NCI-H748 treated with DMSO at 0.1 percent for 48 hours (cell line): ENCODE measurements at places on chromosomes 7 and 10.

DNA sequence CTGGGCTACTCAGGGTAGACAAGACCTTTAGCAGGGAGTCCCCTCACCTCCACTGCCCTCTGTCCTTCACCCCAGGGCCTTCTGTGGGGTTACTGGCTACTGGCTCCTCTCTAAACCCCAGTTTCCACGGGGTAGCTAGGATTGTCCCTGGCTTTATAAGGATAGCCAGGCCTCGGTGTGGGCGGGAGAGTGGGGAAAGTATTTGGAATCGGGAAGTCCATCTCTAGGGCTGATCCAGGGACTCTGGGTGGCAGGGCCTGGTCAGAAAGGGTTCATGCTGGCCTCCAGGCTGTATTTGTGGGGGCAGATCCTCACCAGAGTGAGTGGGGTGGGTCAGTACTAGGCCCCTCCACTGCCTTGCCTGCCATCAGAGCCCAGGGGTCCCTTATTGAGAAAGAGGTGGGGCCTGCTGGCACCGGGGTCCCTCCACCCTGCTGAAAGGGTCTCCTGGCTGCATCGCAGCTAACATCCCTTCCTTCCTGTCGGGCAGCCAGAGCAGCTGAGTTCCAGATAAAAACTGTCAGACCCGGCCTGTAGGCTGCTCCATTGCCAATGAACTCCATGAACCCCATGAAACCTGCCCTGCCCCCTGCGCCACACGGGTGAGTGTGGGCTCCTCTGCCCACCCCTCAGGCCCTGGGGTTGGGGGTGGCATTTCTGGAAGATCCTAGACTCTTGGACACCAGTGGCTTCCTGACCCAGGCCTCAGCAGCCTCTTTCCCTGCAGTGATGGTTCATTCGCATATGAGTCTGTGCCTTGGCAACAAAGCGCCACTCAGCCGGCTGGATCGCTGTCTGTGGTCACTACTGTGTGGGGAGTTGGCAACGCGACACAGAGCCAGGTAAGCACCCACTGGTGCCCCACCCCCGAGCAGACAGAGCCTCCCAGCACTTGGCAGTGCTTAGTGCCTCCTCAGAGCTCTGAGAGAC lies 7.3 kb downstream of the ZMIZ2 start:
- no peak for DNase-seq

DNA sequence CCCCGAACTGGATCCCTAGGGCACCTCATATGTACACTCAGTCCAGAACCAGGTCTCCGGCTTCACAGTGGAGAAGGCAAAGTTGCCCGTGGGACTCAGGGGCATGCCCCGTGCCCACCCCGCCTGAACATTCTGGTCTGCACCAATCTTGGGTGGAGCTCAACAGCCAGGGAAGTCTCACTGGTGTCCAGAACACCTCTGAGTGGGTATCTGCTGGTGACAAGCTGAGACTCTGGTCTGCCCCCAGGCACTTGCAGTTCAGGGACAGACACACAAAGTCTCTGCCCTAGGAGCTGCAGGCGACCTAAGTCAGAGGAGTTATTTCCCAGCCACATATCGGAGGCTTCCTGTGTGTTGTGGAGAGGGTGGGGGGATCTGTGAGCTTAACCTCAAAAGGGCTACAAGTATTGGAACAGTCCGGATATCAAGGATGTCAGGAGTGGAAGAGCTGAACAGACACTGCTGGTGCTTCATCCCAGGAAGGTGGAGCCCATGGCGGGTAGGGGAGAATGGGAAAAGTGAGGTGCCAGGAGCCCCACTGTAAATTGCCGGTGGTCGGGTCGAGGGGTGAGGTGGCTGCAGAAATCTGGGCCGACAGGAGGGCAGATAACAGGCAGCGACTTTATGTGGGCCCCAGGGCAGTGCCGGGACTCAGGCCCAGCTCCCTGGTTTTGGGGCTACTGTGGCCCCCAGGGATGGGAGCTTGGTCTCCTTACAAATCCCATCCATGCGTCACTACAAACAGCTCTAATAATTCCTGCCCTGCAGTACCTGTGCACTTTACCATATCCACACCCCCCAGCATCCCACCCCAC lies 8.6 kb upstream of the TLX1 start:
- no peak for DNase-seq

GRCh38 chr10:102461187-102462054 lies 10.1 kb upstream of the C10orf95 start:
- peak; percentile 81 for DNase-seq

- no peak for DNase-seq
Measured at GRCh38 chr10:70540089-70540788, 61.7 kb downstream of the PALD1 start.

DNA sequence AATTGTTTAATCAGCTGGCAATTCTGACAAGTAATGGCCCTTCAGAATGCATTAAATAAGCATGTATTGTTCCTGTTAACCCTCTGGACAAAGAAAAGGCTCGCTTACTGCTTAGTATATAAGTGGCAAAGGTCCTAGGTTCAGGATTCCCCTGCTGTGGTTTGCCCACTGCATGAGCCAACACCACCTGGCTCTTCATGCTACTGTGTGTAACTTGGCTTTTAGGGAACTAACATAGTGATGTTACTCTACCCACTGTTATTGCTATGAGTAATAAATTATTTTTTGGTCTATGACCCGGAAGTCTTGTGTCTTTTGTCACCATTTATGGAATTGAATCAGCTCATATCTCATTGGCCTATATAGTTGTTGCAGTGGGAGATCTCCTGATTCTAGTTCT lies 791.7 kb upstream of the PHF14 start:
- DNase-seq, result peak; percentile 82

DNA sequence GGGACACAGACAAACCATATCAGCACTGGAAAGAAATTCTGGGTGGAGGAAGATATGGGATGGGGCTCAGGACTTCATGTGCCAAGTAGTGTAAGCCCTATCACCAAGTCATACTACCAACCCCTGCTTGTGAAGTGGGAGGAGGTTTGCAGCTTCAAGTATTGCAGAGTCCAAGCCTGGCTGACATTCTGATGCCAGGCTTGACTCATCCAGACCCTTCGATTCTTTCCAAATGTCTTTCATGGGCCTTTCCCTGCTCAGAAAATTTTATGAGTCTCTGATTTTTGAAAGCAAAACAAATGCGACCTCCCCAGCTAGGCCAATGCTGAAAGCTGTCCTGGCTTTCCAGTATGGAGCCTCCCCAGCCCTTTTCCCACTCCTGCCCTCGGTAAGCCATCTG lies 45.1 kb upstream of the SMNDC1 start:
- no peak for DNase-seq

DNA sequence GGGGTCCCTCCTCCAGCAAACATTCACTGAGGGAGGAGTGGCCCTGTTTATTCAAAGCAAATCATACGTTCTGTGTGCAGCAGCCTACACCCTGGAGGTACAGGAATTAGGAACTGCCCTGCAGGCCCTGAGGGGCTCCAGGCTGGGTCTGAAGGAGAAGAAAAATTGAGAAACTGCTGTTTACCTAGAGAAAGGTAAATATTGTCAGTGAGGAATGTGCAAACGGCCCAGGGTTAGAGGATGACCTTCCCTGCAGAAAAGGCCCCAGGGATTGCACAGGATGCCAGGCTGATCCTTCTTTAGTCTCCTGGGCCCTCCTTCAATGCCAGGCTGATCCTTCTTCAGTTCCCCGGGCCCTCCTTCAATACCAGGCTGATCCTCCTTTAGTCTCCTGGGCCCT lies 5.7 kb downstream of the CALML5 start:
- no peak for DNase-seq

DNA sequence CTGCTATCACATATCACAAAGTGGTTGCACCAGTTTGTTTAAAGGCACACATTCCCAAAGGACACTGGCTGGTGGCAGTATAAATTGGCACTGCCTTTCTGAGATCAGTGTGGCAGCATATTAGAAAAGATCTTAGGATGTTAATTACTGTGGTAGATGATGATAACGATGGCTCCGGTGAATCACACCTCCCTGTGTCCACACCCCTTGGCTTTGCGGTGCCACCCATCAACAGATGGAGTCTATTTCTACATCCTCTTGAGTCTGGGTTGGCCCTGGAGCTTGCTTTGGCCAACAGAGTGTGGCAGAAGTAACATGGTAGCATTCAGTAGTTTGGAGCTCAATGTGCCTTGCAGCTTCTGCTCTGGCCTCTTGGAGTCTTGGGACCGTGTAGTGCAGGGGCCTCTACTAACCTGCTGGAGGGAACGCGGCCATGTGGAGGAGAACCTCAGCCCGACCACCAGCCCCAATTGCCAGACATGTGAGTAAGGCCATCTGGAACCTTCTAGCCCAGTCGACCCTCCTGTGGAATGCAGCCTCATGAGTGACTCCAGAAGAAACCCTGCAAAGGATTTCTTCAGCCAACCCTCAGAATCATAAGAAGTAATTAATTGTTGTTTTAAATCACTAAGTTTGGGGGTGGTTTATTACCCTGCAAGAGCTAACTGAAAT lies 27.2 kb upstream of the PLEKHA1 start:
- no peak for DNase-seq

DNA sequence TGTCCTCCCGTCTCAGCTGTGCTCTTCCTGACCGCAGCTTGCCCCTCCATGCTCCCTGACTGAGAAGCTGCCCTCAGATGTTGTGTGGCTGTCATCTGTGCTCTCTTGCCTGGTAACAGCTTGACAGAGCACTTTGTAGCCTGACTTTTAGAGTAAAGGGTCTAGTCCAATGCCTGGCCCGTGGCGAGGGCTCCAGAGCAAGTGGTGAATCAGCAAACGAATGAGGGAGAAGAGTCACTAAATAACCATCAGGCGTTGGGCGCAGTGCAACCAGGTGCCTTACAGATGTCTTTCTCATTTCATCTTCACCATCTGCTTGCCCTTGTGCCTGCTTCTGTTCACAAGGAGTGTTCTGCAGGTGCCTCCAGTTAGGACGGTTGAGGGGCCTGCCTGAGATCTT lies 45.6 kb downstream of the MKI67 start:
- DNase-seq, result no peak

DNA sequence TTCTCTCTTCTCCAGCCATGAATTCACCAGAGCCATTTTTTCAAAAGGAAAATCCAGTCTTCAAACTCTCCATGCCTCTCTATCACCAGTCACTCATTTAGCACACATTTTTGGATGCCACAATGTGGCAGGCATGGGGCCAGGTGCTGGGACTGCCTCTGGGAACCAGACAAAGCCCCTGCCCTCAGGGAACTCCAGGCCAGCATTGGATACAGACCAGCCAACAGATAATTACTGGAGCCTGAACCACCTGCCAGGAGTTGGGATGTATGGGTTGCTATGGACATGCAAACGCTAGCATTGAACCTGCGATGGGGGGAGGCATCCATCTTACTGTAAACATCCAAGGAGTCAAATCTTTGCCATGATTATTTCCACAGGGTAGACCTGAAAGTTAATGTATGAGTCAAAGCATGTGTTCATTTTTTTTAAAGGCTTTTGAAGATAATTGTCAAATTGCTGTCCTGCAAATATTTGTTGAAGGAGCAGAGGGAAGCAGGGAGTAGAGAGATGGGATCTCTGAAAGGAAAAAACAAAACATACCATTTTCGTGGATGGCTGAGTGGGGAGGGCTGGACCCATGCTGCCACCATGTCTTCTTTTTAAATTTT lies 43.2 kb downstream of the SRRM3 start:
- DNase-seq, result peak; percentile 92

DNA sequence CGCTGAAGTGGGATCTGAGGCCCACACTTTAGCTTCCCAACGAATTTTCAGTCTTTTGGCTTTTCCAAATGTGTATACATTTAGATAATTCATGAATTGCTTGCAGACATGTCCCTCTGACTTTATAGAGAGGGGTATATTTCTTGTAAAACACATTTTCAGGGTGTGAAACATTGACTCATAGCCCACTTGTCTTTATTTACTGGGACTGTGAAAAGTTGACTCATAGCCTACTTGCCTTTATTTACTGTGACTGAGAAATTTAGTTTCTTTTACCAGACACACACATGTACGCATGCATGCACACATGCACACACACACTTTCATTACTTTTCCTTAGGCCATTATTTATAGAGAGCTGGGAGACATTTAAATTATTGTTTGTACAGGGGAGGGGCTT lies 79.1 kb downstream of the VTI1A start:
- DNase-seq, result no peak

- no peak for DNase-seq
Measured at GRCh38 chr10:44066527-44067255, 318.2 kb downstream of the CXCL12 start.

- DNase-seq, result no peak
Measured at GRCh38 chr7:43517464-43517863, 65.4 kb upstream of the STK17A start.

- DNase-seq, result no peak
Measured at GRCh38 chr7:44094883-44095592, 9.1 kb upstream of the AEBP1 start.

GRCh38 chr10:101941871-101942270 lies 98.3 kb upstream of the KCNIP2 start:
- no peak for DNase-seq

GRCh38 chr7:53661645-53662217 lies 626.3 kb downstream of the POM121L12 start:
- DNase-seq, result no peak

DNA sequence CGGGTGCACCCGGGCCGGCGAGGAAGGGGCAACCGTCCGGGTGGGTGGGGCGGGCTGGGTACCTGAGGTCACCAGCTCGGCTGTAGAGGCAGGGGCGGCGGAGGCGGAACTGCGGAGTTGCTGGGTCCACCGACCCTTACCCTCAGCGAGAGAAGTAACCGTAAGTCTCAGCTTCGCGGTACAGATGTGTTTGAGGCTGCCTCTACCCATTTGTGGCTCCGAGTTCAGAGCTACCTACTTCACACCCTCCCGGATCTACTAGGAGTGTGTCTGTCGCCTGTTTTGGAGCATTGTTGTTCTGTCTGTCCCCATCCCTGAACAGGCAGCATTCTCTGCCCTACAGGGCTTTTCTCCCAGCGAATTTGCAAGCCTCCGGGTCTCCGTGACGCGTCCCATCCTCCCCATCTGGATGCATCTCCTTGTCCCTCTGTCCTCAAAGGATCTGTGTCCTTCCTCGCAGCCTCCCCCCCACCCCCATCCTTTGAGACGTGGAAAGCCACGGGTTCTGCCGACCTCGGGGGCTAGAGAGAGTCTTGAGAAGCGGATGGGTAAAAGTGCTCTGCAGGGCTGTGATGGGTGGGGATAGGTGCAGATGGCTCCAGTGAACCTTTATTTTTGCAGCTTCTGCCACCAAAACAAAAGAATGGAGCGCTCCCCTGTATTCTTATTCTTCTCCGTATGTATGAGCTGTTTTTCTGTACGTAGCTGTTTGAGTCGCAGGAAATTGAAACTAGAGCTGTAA lies 757 bp downstream of the ANKIB1 start:
- DNase-seq, result peak; percentile 44

- no peak for DNase-seq
Measured at GRCh38 chr10:88333248-88333630, 249.9 kb downstream of the RNLS start.
